ENCODE measurements at places on chromosomes 4 and X.
A peak's percentile ranks its signal among the peaks of the same experiment; 100 is the strongest.

GRCh38 chr4:107183155-107183774 is 147.2 kb upstream of the DKK2 start:
- peak; percentile 66 for DNase-seq

DNA sequence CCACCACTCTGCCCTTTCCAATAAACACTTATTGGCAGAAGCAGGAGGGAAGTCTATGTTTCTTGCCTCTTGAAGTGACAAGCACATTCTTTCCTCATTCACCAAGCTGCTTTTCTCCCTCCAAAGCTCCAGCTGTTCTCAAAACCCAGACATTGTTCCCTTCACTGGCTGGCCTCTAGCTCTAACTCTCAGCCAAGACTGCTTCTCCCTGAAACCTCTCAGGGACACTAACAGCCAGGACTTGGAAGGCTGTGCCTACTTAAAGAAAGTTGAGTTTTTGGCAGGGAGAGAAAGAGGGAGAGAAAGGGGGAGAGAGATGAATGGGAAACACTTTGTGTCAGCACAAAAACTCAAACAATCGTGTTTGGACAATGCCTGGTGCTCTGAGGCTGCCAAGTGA is 99.5 kb downstream of the COX18 start:
- no peak for DNase-seq

GRCh38 chr4:139815778-139816601 is 150.4 kb downstream of the MGST2 start:
- no peak for DNase-seq

- no peak for DNase-seq
Measured at GRCh38 chr4:38411092-38411491, 252.9 kb upstream of the KLF3 start.

GRCh38 chrX:14243823-14244222 is 214.1 kb upstream of the GEMIN8 start:
- no peak for DNase-seq

- DNase-seq, result no peak
Measured at GRCh38 chr4:28117084-28117682, 1256.5 kb downstream of the STIM2 start.

- no peak for DNase-seq
Measured at GRCh38 chrX:118423558-118423957, 72.1 kb upstream of the DOCK11 start.

DNA sequence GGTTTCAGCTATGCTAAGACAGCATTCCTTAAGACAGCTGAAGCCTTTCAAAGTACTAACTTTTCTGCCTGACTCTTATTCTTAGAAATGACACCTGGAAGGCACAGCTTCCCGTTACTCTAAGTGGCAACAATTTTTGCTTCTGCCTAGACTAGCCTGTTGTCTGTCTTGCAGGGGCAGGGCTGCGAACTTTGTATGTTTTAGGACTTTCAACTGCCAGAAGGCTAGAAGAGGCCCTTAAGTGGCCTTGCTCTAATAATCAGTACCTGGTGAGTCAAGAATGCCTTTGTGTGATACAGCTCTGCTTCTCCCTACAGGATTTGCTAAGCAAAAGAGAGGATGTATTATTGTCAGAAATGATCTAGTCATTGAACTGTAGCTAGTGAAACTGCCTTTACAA is 30.0 kb upstream of the TFDP3 start:
- no peak for DNase-seq

- DNase-seq, result no peak
Measured at GRCh38 chrX:37371578-37371991, 22.4 kb downstream of the PRRG1 start.

- DNase-seq, result no peak
Measured at GRCh38 chrX:57282568-57282967, 3.9 kb upstream of the FAAH2 start.

DNA sequence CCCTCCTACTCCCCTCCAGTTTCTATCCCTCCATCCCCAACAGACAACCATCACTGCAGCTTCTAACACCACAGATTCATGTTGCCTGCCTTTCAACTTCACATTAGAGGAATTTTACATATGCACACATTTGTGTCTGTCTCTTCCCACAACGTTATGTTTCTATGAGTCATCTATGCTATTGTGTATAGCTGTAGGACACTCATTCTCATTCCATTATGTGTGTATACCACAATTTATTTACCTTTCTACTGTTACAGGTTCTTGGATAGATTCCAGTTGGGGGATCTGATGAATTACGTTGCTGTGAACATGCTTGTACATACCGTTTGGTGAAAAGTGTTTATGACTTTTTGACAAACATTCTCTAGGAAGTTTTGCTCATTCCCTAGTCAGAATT is 58.8 kb upstream of the TRPC3 start:
- DNase-seq, result no peak

DNA sequence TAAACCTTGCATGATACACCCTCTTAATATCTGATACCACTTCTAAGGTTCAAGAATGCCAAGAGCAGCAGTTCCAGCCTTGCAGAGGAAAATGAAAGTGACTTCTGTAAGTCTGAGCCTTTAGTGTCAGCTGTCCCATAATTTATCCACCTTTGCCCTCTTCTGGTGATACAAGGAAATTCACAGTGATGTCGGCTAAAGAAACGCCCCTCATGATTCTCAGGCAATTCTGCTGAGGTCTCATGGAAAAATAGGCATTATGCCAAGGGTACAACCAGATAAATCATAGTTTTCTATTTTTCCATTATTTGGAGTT is 172.2 kb upstream of the CXCL13 start:
- DNase-seq, result peak; percentile 69

DNA sequence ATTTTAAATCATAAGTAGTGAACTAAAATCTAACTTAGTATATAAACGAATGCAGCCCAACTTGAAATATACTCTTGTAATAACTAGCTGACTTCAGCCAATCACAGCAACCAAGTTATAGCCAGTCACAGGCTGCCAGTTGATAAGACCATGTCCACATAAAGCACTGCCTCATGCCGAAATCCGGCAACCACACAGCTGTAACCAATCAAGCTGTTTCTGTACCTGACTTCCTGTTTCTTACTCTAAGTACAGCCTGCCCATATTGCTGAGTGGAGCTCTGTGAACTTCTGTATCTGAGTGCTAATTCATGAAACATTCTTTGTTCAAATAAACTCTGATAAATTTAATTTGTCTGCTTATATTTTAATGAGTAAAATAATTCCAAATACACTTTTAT is 805.3 kb upstream of the EPHA5 start:
- DNase-seq, result no peak

DNA sequence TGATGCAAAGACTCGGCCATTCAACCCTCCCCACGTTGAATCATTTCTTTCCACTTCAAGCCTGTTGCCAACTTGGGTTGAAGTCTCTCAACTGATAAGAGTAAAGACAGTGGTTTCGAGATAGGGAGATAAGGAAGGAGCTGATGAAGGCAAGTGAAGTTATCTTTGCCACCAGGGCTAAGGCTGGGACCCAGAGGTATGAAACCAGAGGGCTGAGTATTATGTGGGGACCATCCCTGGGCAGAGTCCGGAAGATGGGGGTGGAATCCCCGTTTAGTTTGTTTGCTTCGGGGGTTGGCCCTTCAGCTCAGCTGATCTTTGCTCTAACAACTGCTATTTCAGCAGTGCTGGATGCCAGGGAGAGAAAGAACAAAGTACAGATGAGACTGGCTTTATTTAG is 2.3 kb upstream of the XPNPEP2 start:
- no peak for DNase-seq

DNA sequence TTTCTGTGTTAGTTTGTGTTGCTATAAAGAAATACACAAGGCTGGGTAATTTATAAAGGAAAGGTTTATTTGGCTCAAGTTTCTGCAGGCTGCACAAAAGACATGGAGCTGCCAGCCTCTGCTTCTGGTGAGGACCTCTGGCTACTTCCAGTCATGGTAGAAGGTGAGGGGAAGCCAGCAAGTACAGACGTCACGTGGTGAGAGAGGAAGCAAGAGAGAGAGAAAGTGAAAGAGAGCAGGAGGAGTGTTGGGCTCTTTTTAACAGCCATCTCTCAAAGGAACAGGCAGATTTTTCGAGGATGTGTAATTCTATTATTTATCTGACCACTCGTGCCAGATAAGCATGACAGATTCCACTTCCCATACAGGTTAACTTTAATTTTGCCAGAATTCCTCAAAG is 1199.1 kb downstream of the ADGRL3 start:
- no peak for DNase-seq

- no peak for DNase-seq
Measured at GRCh38 chr4:177517862-177518261, 75.6 kb upstream of the AGA start.

DNA sequence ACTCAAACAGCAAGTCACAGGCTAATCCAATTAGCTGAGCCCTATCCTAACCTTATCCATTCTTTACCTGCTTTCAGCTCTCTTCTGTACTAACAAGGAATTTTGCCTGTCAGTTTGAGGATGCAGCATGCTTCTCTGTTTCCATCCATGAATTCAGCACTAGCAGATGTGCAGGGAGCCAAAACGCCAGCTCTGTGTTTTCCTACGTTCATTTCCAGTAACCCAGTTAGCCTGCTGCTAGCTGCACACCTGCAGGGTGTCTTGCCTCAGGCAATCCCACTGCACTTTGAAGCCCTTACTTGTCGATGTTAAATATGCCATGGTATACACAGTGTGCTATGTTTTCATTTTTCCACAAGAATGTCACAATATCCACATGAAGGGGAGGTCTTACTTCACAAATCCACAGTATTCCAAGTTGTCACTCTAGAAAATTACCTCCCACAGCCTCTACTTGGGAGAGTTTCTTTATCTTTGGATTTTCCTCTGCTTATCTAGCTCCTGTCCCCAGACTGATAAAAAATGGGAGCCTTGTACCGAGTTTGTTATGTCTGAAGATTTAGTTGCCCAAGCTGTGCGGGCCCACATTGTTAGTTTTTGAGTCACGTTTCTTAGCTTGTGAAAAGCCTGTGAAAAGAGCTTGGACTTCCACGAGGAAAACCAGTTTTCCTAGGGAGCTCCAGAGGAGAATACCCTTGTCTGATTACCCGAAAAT is 127.6 kb upstream of the HHIP start:
- no peak for DNase-seq

GRCh38 chr4:82810176-82810575 is 11.6 kb upstream of the SCD5 start:
- DNase-seq, result no peak

- DNase-seq, result no peak
Measured at GRCh38 chr4:114442856-114443255, 155.8 kb upstream of the UGT8 start.

DNA sequence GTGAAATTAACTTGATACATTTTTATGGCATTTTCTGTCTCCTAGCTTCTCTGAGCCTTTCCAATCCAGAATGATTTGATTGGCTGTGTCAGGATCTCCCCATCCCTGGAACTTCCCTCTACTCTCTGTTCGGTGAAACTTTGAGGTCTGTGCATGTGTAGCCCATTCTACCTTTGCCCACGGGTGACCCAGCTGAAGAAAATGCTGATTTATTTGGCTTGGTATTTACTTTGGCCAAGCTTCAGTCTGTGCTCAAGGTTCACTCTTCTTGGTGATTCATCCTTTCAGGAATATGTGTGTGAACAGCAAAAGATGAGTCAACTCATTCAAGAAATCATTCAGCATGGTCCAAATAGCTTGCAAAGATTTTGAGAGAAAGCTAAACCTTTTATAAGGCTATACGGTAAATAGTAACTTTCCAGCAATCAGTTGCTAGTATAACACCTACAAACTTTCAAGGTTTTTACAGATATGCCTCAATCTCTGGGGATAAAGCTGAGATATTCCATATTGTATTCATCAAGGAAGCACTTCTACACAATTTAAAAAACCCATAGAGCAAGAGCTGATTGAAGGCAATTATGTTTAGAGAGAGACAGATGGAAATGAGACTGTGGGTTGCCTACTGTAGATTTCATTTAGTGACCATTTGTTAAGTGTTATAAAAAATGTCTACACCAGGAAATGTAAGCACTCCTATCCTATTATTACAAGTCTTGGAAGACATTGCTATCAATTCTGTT is 233.9 kb upstream of the CXXC4 start:
- no peak for DNase-seq

GRCh38 chrX:18983666-18984380 is at the start of gene PHKA2:
PHKA2 (minus strand) TSS chrX:18984114; CDS start chrX:18983932, 182 bp downstream.
- no peak for DNase-seq

- DNase-seq, result no peak
Measured at GRCh38 chr4:52052475-52052780, 1.3 kb downstream of the SPATA18 start.

- DNase-seq, result no peak
Measured at GRCh38 chrX:47573341-47574075, 8.7 kb upstream of the TIMP1 start.

GRCh38 chr4:150495550-150495949 is 86.4 kb upstream of the MAB21L2 start:
- DNase-seq, result no peak

DNA sequence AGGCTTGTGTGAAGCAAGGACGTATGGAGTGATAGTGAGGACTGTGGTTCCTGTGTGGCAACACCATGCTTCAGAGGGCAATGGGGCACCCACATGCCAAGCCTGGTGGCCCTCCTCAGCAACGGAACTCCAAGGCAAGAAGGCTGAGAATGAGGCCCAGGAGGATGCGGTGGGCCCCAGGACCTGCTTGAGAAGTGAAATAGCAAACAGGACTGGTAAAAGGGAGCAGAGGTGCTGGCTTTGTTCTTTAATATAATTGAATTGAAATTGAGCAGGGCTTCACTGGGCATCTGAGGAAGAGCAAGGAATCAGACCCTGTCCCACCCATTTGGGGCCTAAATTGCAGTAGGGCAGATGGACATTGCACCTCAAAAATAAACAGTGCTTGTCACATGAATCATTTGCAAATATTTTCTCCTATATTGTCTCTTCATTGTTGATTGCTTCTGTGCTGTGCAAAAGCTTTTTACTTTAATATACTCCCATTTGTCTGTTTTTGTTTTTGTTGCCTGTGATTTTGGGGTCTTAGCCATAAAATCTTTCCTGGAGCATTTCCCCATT is 2.3 kb downstream of the TMEM187 start:
- no peak for DNase-seq

DNA sequence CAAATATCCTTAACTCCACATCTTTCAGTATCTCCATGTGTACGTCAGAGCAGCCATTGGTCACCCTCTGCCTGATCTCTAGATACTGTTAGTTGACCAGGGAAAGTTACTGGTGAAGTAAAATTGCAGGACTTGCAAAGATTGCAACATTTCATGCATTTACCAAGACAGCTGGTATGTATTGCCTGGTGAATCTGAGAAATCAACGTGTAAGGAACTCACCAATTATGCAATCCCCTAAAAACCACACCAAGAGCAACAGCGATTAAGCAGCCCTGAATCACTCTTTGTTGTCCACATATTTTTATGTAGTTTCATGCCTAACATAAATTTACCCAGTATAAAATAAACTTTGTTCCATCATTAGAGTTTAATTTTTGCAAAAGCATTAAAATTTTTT is 271.2 kb downstream of the NLGN4X start:
- DNase-seq, result no peak

- no peak for DNase-seq
Measured at GRCh38 chrX:78283511-78283910, 43.9 kb downstream of the CYSLTR1 start.
